ENCODE measurements at places on chromosomes 7 and 10. TPM values are rescaled to one million over a fixed set of nuclear protein-coding genes. Genes with fewer than 3 reads are reported as not detected.

Gene RAB19
- total RNA-seq = not detected

Gene MMP21
- total RNA-seq = not detected

Gene LOXL4
- 1.7 TPM for total RNA-seq

Gene INPP5A
- 11.1 TPM for total RNA-seq

Gene ATRNL1
- total RNA-seq = 0.21 TPM

Gene CTAGE4
- total RNA-seq = not detected

Gene LAMB4
- total RNA-seq = 0.08 TPM

Gene EN2
- total RNA-seq = 1.0 TPM
